ENCODE measurements at places on chromosomes 6 and 20.

- H3K27ac ChIP-seq: no peak overlapping the region
- no peaks in the 10 kb centered on the region for H3K27me3 ChIP-seq
- no peaks in the 10 kb centered on the region for H3K36me3 ChIP-seq
Measured at GRCh38 chr6:38387971-38388370, 251.8 kb downstream of the BTBD9 start.

DNA sequence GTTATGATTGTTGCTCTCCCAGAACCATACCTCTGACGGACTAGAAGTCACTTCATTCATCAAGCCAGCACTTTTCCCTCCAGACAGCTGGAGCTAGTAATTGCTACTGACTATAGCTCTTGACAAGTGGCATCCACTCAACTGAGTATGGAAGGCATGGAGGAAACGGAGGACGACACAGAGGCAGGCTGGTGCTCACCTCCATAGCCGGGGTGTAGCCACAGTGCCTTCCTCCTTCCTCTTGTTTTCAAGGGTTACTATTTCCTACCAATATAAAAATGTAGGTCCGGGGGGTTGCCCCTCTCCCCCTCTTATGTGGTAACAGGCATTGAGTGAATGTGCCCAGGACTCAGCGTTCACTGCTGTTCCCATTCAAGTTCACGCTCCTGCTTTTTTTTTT lies 23.5 kb upstream of the FOXC1 start:
- no peak overlapping the region for H3K4me3 ChIP-seq
- no peak overlapping the region for H3K27ac ChIP-seq
- no peaks in the 10 kb centered on the region for H3K27me3 ChIP-seq
- no peaks in the 10 kb centered on the region for H3K36me3 ChIP-seq
- DNase-seq: no peak
- no peaks in the 10 kb centered on the region for H3K4me1 ChIP-seq

GRCh38 chr20:33387177-33387576 lies 14.1 kb downstream of the CDK5RAP1 start:
- peaks cover 65% of the 10 kb centered on the region for H3K36me3 ChIP-seq
- no peak overlapping the region for H3K27ac ChIP-seq
- no peaks in the 10 kb centered on the region for H3K27me3 ChIP-seq
- no peak for DNase-seq
- H3K4me1 ChIP-seq: no peaks in the 10 kb centered on the region

- H3K36me3 ChIP-seq: no peaks in the 10 kb centered on the region
- no peak overlapping the region for H3K4me3 ChIP-seq
- no peaks in the 10 kb centered on the region for H3K4me1 ChIP-seq
- no peaks in the 10 kb centered on the region for H3K27me3 ChIP-seq
- no peak for DNase-seq
Measured at GRCh38 chr6:148313488-148313887, 29.1 kb upstream of the SASH1 start.

DNA sequence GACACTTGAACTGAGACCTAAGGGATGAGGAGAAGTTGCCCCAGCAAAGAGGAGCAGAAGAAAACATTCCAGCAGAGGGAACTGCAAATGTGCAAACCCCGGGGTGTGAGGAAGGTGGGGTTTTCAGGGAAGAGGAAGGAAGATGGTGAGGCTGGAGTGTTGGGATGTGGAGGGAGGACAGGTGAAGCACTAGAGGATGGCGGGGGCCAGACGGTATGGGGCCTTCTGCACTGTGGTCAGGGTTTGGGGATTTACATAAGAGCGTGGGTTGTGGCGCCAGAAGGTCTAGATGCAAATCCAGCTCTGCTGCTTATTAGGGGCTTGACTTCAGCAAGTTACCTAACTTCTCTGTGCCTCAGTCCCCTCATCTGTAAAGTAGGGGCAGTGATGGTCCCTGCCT lies 16.0 kb downstream of the DLGAP4 start:
- H3K27me3 ChIP-seq: no peaks in the 10 kb centered on the region
- H3K27ac ChIP-seq: no peak overlapping the region
- DNase-seq: no peak
- no peaks in the 10 kb centered on the region for H3K4me1 ChIP-seq
- no peak overlapping the region for H3K4me3 ChIP-seq
- H3K36me3 ChIP-seq: no peaks in the 10 kb centered on the region

DNA sequence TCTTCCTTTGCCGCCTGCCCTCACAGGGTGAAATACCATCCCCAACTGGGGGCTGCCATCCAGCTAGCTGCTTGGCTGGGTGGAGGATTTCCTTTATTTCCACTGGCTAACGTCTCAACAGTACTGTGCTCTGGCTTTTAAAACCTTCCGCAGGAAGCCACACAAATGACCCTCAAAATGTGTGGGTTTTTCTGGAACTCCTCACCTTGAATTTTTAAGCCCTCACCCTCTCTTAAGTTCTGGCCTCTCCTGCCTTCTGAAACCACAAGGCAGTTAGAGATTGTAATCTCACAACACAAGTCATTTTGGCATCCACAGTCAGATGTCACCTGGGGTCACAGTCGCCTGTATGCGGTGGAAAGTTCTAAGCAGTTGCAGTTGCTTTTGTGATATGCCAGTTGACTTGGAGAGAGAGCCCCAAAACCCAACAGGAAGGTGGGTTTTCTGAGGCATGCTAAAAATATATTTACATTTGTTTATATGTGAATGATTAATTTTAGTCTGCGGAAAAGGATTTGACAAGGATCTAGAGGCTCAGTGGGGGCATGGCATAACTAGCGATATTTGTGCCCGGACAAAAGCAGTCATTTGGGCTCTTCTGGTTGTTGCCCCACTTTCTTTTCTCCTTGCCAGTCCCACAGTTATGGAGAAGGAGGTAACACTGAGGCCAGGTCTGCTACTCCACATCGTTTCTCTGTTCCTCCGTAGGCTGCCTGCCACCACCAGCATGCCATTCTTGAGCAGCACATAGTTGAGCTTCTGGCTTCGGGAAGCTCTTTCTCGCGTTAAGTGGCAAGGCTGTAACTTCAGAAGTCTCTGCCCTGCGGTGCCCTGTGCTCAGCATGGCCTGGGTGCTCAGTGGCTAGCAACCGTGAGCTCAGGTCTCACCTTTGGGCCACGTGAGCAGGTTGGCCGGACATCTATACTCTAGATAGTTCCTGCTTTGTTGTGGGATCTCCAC lies 335.3 kb downstream of the CD83 start:
- no peak overlapping the region for H3K27ac ChIP-seq
- H3K4me1 ChIP-seq: peaks cover 29% of the 10 kb centered on the region
- no peaks in the 10 kb centered on the region for H3K36me3 ChIP-seq
- no peak overlapping the region for H3K4me3 ChIP-seq
- H3K27me3 ChIP-seq: no peaks in the 10 kb centered on the region
- no peak for DNase-seq

- H3K36me3 ChIP-seq: no peaks in the 10 kb centered on the region
- no peak overlapping the region for H3K27ac ChIP-seq
- DNase-seq: no peak
- no peaks in the 10 kb centered on the region for H3K4me1 ChIP-seq
- no peak overlapping the region for H3K4me3 ChIP-seq
Measured at GRCh38 chr6:45921691-45922281, 93.9 kb downstream of the CLIC5 start.

- H3K36me3 ChIP-seq: no peaks in the 10 kb centered on the region
- no peaks in the 10 kb centered on the region for H3K27me3 ChIP-seq
- no peaks in the 10 kb centered on the region for H3K4me1 ChIP-seq
- H3K27ac ChIP-seq: no peak overlapping the region
- no peak overlapping the region for H3K4me3 ChIP-seq
- no peak for DNase-seq
Measured at GRCh38 chr20:59161721-59162120, 1.9 kb upstream of the ZNF831 start.

DNA sequence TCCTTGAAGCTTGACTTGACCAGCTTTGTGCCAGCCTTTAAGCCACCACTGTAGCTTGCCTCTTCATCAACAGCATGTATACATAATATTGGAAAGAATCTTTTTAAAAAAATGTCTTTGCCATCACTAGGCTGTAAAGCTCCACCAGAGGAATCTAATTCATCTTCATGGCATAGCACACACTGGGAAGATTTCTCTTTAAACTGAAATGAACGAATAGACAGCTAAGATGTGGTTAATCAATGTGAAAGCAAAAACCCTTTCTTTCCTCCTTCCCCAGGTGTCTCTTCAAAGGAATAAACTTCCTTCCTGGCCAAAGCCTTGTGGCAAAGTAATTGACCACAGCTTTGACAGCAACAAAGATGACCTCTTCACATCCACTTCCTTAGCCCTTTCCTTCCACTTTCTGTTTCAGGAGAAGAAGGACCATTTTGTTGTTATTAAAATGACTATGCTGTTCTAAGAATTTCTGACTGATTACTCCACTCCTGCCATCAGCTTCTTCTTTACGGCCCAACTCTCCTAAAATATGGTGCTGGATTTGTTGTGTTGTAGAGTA lies 428.7 kb upstream of the SOX4 start:
- no peaks in the 10 kb centered on the region for H3K36me3 ChIP-seq
- no peak overlapping the region for H3K27ac ChIP-seq
- no peaks in the 10 kb centered on the region for H3K27me3 ChIP-seq
- H3K4me3 ChIP-seq: no peak overlapping the region
- H3K4me1 ChIP-seq: no peaks in the 10 kb centered on the region

GRCh38 chr20:37343212-37343993 lies 2.5 kb upstream of the SRC start:
- peaks cover 35% of the 10 kb centered on the region for H3K4me1 ChIP-seq
- no peaks in the 10 kb centered on the region for H3K27me3 ChIP-seq
- no peaks in the 10 kb centered on the region for H3K36me3 ChIP-seq

- no peak for DNase-seq
- no peaks in the 10 kb centered on the region for H3K36me3 ChIP-seq
- H3K27me3 ChIP-seq: no peaks in the 10 kb centered on the region
- no peaks in the 10 kb centered on the region for H3K4me1 ChIP-seq
- no peak overlapping the region for H3K27ac ChIP-seq
Measured at GRCh38 chr6:144870782-144871181, 585.6 kb downstream of the UTRN start.

DNA sequence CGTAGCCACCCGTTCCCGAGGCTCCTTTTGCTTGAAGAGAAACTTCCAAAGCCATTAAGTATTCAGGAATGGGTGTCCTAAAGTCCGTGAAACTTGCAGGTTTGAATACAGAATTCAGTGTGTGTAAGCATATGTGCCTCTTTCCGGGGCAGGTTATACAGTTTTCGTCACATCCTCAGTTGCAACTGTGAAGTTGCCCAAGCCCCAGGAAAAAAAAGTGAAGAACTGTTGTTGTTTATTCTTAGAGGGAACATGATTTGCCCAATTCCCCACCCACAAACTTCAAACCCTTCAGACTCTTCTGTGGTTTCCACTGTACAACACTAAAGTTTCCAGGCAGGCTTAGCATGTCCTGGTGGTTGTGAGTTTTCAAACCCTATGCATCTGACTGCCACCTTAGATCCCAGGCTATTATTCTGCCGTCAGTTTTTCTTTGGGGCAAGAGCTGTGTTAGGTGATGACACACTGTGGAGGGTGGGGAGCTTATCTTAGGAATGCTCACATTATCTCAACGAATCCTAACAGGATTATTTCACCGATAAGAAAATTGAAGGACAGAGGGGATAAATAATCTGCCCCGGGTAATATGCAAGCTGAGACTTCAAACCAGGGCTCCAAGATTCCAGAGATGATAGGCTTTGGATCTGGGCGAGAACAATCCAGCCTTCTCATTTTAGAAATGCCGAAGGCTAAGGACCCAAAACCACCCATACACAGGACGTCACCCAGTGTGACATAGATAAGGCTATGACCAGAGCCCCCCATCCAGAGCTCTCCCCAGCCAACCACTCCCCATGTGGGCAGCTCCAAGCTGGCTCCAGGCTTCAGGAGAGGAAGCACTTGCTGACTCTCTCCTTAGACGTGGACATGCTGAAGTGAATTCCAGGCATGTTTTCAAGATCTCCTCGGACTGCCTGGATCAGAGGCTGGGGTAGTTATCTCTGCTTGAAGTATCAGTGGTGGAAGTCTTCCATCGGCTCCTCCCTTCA lies 81.7 kb upstream of the AFDN start:
- H3K4me1 ChIP-seq: no peaks in the 10 kb centered on the region
- H3K27ac ChIP-seq: no peak overlapping the region
- no peaks in the 10 kb centered on the region for H3K36me3 ChIP-seq
- DNase-seq: no peak
- peaks cover 8% of the 10 kb centered on the region for H3K27me3 ChIP-seq

DNA sequence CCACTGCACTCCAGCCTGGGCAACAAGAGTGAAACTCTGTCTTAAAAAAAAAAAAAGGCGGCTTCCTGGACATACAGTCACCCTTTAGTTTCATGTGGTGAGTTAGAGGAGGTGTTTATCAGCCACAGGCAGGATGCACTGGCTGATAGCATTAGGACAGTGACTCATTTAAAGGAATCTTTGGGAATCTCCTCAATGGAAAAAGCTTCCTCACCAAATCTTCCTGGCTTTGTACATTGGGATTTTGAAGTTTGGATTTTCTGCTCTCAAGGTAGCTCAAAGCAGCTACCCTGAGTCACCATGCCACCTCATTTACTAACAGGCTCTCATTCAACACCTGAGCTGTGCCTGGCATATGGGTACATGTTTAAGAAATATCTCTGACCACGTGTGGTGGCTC lies 20.2 kb downstream of the PRPH2 start:
- H3K27ac ChIP-seq: no peak overlapping the region
- H3K27me3 ChIP-seq: no peaks in the 10 kb centered on the region
- no peaks in the 10 kb centered on the region for H3K4me1 ChIP-seq

- peak overlapping the region; percentile 23 for H3K27ac ChIP-seq
- no peaks in the 10 kb centered on the region for H3K36me3 ChIP-seq
- no peaks in the 10 kb centered on the region for H3K27me3 ChIP-seq
- no peak overlapping the region for H3K4me3 ChIP-seq
Measured at GRCh38 chr6:158029668-158030230, 48.1 kb downstream of the SYNJ2 start.

- no peaks in the 10 kb centered on the region for H3K27me3 ChIP-seq
- H3K36me3 ChIP-seq: no peaks in the 10 kb centered on the region
- H3K4me1 ChIP-seq: no peaks in the 10 kb centered on the region
- H3K4me3 ChIP-seq: no peak overlapping the region
Measured at GRCh38 chr20:23132293-23132929, 46.3 kb upstream of the CD93 start.

Data from tibial artery (tissue), 4 donors.